ENCODE measurements at places on chromosomes 7 and 10. TPM values are rescaled to one million over a fixed set of nuclear protein-coding genes. Genes with fewer than 3 reads are reported as not detected.

GJD4 gene
- not detected for total RNA-seq

NEURL1 gene
- 0.81 TPM for total RNA-seq

UCMA gene
- not detected for total RNA-seq

MMD2 gene
- total RNA-seq = not detected

ANXA8L1 gene
- not detected for total RNA-seq

POMZP3 gene
- 6.7 TPM for total RNA-seq

GPAM gene
- 5.4 TPM for total RNA-seq

ADAMTS14 gene
- not detected for total RNA-seq

MRC1 gene
- 0.13 TPM for total RNA-seq

LIPJ gene
- not detected for total RNA-seq

PSD gene
- 8.2 TPM for total RNA-seq

MBL2 gene
- not detected for total RNA-seq

ACHE gene
- total RNA-seq = 0.22 TPM

NUTM2E gene
- 0.64 TPM for total RNA-seq

STEAP1B gene
- total RNA-seq = not detected

NPFFR1 gene
- total RNA-seq = not detected

PAPOLB gene
- total RNA-seq = not detected

Measured in naive thymus-derived CD4-positive, alpha-beta T cell (primary cell).